ENCODE measurements at places on chromosomes 3 and 15. TPM values are rescaled to one million over a fixed set of nuclear protein-coding genes. Genes with fewer than 3 reads are reported as not detected.

GRCh38 chr3:153590051-153590450 lies 428.0 kb downstream of the RAP2B start:
- no peak overlapping the region for H3K27ac ChIP-seq
- no peaks in the 10 kb centered on the region for H3K4me1 ChIP-seq
- no peak overlapping the region for H3K4me3 ChIP-seq
- no peaks in the 10 kb centered on the region for H3K27me3 ChIP-seq
- H3K36me3 ChIP-seq = no peaks in the 10 kb centered on the region
- no peak for DNase-seq

DNA sequence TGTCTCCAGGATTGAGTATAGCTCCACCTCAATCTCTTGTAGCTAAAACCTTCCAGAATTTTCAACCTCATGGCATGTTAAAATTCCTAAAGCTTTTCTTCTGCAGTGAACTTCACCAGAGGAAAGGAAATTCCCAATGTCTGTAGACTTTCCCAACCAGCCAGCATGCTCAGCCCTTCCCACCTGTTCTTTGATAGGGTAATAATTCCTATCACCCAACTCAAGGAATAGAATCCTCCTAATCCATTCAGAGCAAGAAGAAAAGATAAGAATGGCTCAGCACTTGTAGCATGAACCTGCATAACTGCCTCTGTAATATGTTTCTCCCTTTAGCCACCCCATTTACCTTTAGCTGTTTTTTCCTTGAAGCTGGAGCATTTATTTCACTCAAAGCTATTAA lies 301.8 kb upstream of the GADL1 start:
- no peak overlapping the region for H3K4me3 ChIP-seq
- no peaks in the 10 kb centered on the region for H3K4me1 ChIP-seq
- peaks cover 2% of the 10 kb centered on the region for H3K27me3 ChIP-seq
- no peak overlapping the region for H3K27ac ChIP-seq

- H3K4me3 ChIP-seq = no peak overlapping the region
- no peak overlapping the region for H3K27ac ChIP-seq
- H3K27me3 ChIP-seq = no peaks in the 10 kb centered on the region
- DNase-seq = no peak
- H3K36me3 ChIP-seq = peaks cover 63% of the 10 kb centered on the region
- no peaks in the 10 kb centered on the region for H3K4me1 ChIP-seq
Measured at GRCh38 chr3:183033746-183034145, 53.4 kb upstream of the DCUN1D1 start.

The GOLGA8M gene
- polyA plus RNA-seq = not detected

DNA sequence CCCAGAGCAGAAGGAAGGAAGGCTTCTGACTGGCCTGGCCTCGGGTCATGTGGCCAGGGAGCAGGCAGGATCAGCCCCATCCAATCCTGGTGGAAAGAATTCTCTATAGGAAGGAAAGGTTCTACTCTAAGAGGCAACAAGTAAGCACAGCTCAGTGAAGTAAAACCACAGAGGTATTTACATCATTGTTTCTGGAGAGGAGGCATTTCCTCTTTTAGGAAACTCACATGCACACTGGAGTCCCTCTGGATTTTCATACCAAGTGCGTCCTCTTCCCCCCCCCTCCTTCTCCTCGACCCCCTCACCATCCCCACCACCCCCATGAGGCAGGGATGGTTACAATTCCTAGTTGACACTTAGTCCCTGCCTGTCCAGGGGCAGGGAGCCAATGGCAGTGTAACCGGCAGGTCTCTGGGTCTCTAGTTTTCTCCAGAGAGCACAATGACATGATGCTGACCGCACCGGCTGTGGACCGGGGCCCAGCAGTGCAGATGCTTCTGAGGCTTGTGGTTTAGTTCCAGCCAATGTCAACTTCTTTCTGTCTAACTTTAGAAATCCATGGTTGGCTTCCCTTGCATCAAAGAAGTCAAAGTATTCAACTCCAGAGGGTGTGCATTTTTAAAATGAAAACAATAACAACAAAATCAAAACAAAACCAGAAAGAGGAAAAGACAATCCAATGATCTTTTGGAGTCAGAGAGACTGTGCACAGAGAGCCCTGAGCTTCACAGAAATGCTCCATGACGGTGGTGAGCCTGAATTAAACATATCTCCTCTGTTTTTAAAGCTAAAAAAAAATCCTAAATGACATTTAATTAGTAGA lies 230.3 kb upstream of the TLE3 start:
- H3K4me3 ChIP-seq = no peak overlapping the region
- H3K27ac ChIP-seq = no peak overlapping the region
- no peaks in the 10 kb centered on the region for H3K36me3 ChIP-seq
- H3K4me1 ChIP-seq = no peaks in the 10 kb centered on the region

DNA sequence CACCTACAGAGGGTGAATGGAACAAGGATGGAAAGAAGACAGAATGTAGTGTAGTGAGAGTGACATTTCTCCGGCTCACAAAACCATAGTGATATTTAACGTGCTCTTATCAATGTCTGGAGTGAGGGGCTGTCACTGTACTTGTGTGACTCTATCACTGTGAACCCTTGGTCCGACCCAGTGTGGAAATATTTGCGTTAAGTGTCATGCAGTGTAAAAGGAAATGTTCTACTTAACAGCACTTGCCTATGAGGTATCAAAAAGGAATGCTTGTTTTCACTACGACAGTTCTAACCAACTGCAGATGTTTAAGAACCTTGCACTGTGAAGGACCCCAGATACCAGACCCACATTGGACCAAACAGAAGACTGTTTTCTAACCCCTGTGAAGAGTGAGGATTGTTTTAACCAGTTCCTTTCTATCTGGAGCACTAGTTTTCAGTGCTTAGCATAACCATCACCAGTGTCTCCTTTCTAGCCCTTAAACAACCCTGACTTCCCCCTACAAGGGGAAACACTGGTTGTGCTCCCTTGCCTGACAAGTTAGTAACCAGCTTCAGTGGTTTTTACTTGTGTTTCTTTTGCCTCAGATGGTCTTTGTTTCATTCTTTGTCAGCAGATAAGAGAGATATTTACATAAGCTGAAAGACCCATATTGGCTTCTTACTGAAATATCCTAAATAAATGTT lies 144.7 kb upstream of the ABHD17C start:
- no peaks in the 10 kb centered on the region for H3K4me1 ChIP-seq
- no peaks in the 10 kb centered on the region for H3K36me3 ChIP-seq
- H3K4me3 ChIP-seq = no peak overlapping the region
- H3K27me3 ChIP-seq = peaks cover 2% of the 10 kb centered on the region

- no peaks in the 10 kb centered on the region for H3K36me3 ChIP-seq
- H3K4me3 ChIP-seq = no peak overlapping the region
- DNase-seq = no peak
- no peaks in the 10 kb centered on the region for H3K4me1 ChIP-seq
Measured at GRCh38 chr3:71518089-71518488, 65.4 kb downstream of the FOXP1 start.

The TMEM212 gene
- not detected for polyA plus RNA-seq

The CCDC51 gene
- 9.1 TPM for polyA plus RNA-seq
